ENCODE measurements at places on chromosomes 6 and 20.

GRCh38 chr6:122068291-122068769 lies 331.1 kb upstream of the HSF2 start:
- DNase-seq, result no peak

DNA sequence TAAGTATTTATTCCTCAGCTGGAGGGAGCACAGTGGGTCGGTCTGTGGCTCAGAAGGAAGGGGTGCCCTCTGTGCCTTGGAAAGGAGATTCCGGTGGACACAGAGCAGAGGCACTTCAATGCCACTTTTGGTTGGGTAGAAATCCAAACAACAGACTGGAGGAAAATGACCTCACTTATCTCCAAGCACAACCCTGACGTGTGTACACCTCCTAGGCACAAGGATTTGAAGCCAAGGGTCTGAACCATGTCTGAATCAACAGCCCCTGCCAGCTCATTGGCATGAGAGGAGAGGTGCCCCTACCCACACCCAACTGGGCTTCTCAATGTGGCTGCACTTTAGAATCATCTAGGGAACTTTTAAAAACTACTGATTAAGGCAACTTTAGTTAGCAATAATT lies 13.4 kb downstream of the CD24 start:
- no peak for DNase-seq

DNA sequence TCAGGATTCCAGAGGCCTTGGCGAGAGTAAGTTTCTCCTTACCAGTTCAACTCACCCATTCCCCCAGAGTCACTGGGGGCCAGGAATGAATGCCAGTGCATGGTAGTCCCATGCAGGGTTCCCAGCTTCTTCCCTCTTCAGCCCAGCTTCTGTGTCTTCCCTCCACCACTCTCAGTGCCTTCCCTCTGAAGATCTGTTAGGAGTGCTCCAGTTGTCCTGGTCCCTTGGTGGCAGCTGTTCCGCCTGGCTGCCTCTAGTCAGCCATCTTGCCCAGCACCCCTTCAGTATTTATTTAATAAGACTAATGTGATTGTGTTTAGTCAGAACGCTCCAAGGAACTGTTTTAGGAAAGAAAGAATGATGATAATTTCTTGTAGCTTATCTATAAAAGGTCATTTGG lies 23.1 kb downstream of the FIG4 start:
- DNase-seq, result no peak

DNA sequence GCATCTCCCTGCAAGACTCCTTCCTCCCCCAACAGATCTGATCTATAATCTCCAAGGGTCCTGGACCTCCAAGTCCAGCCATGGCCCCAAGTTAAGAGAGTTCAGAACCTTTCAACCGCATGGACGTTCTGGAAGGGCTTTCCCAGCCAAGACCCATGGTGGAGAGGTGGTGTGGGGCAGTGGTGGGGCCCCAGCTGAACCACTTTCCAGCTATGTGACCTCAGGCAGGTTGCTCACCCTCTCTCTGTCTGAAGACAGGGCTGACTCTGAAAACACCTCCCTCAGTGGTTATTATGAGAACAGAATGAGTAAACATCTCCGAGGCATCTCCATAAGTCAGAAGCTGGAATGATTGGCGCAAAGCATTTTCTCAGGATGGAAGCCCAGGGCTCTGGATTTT lies 887 bp downstream of the CLPS start:
- no peak for DNase-seq

DNA sequence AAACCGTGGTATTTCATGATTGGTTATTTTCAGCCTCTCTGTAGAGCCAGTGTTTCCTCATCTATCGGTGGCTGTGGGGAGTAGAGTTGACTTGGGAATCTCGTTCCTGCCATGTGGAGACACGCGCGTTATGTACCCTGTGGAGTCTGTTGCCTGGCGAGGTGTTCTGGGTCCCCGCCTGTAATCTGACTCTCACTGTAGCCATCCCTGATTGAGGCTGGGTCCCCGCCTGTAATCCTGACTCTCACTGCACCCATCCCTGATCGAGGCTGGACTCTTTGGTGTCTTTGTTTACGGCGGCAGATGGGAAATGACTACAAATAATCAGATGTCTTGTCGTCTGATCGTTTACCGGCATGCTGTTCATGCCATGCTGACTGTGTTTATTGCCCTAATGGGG lies 153.9 kb downstream of the DTNBP1 start:
- no peak for DNase-seq

DNA sequence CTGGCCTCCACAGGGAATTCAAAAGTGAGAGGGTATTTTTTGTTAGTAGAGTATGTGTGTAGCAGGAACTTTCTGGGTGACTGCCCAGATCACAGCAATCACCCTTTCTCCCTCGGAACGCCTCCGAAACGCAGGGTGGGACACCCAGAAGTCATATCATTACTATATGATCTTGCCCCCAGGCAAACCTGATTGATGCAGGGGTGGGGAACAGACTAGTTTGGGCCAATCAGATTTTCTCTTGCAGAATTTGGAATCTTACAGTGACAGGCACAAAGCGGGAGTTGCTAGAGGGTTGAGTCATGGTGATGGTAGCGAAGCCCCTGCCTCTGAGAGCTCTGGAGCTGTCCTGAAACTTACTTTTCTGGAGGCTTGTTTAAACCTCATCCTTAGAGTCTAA lies 16.5 kb upstream of the RPN2 start:
- DNase-seq, result no peak

GRCh38 chr20:36147690-36148089 lies 6.8 kb upstream of the EPB41L1 start:
- no peak for DNase-seq

GRCh38 chr6:167090171-167090570 lies 32.7 kb upstream of the CCR6 start:
- no peak for DNase-seq

DNA sequence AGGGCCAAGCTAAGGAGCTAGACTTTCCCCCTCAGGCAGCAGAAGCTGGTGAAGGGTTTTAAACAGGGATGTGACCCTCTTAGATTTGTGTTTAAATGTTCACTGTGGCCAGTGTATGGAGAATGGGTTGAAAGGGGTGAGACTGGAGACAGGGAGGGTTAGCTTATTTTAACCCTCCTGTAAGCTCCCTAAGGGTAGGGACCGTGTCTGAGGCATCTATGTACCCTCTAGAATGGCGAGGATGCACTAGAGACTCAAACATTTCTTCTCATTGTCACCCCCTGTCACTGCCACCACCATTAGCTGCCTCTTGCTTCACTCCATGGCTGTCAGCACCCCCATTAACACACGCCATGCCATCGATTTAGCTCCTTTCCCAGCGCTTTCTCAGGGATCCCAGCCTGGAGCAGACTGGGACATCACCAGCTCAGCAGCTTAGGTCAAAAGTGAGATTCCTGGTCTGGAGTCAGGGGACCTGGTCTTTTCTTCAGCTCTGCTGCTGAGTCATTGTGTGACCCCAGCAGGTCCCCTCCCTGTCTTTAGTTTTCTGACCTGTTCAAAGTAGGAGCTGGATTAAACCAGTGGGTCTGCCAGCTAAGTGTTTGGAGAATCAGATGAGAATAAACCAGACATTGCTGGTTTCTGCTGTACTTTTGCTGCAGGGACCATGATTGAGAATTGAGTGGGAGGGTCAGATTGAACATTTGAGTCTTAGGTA lies 1.1 kb upstream of the SLC22A7 start:
- no peak for DNase-seq

- DNase-seq, result peak; percentile 2
These were observed 945 bp downstream of the TENT5A start for GRCh38 chr6:81751388-81752083.

DNA sequence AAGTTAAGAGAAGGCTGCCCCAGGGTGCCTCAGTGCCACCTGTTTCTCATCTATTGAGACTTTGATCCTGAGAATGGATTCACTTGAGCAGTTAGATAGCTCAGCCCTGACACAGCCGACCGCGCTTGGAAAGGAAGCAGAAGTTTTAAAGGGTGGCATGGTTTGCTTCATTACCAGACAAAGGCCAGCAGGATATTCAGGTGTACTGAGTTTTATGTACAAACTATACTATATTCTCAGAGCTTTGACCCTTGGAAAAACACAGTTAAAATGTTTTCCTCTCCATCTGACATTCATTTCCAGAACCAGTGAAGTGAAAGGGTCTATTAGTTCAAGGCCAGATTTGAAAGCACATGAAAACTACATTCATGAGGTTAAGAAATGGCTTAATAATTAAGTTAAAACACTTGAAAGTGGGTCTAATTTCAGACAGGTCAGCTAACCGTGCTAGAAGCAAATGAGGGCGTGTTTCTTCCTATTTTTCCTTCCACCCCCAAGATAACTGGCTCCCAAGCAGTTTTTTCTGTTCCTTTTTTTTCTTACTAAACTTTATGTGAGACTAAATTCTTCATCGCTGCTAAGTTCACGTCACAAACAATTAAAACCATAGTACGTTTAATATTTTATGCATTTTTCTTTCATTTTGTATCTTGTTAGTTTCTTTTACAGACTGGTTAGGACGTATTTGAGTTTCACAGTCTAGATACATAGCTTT lies 385.3 kb upstream of the SOX4 start:
- no peak for DNase-seq

DNA sequence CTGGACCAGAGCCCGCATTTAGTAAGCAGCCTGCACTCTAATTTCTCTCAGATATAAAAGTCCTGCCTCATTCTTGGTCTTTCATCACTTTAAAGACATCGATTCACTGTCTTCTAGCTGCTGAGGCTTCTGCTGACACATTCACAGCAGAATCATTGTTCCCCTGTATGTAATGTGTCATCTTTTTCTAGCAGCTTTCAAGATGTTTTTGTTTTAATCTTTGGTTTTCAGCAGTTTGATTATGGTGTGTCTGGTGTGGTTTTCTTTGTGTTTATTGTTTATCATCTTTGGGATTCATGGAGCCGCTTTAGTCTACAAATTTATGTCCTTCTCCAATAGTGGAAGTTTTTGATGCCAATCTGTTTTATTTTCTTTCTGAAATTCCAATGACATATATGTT lies 157.3 kb upstream of the STMND1 start:
- no peak for DNase-seq

DNA sequence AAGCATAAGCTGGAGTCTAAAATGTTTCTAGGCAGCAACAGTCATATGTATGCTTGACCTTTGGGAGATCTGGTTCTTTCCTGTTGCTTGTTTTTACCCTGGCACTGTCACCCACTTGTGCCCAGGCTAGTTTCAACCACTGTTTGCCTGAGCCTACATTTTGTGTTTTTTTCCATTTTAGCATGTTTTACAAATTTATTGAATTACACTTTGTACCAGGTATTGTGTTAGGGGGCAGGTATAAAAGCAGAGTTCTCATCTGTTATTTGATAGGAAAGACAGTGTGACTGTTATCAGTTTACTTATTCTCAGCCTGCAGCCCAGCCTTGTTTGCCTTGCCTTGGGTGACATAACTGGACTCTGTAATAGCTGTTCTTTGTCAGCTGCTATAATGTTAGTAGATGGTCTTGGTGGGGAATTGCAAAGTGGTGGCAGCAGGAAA lies 147.0 kb downstream of the CDKAL1 start:
- no peak for DNase-seq

GRCh38 chr6:6590530-6590929 lies 2.0 kb downstream of the LY86 start:
- DNase-seq, result no peak

GRCh38 chr20:41786158-41786557 lies 168.0 kb upstream of the CHD6 start:
- no peak for DNase-seq

GRCh38 chr20:50111120-50111828 lies 1.7 kb downstream of the UBE2V1 start:
- DNase-seq, result no peak

DNA sequence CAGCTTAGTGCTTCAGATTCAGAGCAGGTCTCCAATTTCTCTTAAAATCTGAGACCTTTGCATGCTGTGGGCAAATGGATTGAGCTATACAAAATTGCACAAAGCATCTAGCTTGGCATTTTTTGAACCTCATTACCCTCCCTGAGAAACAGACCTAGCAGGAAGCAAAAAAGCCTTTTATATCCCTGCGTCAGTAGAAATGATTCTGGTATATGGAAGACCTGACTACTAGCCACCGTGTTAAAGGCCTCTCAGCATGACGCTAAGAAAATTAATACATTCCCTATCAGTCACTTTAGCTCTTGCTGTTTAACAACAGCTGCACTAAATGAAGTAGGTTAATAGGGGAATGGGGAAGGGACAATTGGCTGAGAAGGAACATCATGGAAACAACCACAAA lies 110.7 kb upstream of the SMLR1 start:
- no peak for DNase-seq

GRCh38 chr6:157099912-157100593 lies 223.3 kb downstream of the TMEM242 start:
- DNase-seq, result peak; percentile 22

DNA sequence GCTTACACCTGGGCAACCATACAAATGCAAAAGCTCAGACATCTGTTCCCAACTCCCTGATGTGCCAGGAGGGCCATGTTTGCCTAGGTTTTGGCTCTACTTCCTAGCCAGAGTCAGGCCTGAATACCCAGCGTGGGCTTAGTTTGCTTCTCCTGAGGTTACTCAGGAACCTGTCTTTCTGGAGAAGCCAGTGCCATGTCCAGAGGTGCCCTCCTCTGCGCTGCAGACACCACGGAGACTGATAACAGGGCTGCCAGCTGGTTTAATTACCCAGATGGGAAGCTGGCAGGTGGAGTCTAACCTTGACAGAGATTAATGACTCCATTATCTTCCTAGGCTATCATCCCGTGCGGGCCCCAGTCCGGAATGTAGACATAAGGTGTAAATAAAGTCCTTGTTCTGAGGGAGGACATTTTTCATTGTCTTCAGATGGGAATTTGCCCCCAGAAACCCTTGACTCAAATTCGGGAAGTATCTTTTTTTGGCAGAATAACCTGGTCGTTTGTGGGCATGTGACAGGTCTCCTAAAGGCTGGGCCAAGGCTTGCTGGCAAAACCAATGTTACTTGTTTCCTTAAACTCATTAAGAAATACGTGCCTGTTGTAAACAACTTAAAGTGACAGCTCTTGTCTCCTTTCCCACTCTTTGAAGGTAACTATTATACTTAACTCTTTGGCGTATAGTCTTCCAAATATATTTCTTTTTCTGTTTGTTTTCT lies 29.2 kb upstream of the ZNFX1 start:
- no peak for DNase-seq

DNA sequence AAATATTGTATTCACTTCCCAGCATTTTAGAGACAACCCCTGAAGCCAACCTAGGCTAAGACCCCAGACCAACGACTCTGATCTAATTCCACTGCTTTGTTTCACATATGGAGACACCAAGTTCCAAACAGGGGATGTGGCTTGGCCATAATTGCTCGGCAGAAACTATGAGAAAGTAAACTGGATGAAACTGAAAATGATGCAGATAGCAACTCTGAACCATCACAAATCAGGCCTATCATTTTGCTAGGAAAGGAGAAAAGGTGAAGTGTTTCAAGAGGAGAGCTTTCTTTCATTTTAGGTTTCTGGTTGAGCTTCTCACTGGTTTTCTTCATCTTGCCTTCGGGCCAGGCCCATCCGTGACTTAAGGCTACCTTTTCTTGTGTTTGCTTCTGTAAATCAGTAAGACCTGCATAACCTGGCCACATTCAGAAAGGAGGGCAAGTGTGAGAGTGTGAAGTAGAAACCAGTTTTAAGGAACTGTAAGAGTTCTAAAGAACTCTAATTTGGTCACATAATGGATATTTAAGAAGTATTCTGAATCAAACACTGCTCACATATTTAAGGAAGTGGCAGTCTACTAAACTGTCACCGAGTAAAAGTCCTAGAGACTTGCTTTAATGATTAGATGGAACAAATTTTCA lies 105.8 kb downstream of the BACH2 start:
- no peak for DNase-seq

- no peak for DNase-seq
These were observed 42.3 kb upstream of the NR2E1 start for GRCh38 chr6:108123481-108123929.

Measured in effector CD4-positive, alpha-beta T cell (primary cell).